Right cardiac atrium (tissue), 5 donors: ENCODE measurements at places on chromosomes 1 and 21. TPM values are rescaled to one million over a fixed set of nuclear protein-coding genes. Genes with fewer than 3 reads are reported as not detected.

DNA sequence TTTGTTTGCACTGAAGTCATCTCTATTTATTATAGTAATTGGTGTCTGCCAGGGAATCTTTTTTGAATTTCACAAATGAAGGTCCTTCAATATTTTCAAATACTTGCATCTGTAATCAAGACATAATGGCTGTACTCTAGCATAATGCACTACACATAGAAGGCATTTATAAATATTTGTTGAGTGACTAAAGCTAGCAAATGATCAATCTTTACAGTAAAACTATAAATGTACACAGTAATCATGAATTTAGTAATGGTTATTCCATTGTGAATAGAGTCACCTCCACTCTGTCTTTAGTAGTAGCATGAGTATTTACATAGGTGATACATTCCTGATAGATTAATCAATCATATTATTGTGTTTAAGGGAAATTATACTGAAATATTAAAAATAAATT lies 119.6 kb downstream of the USH2A start:
- DNase-seq, result no peak

Gene CORT
- not detected for total RNA-seq

GRCh38 chr1:11320153-11320936 lies 47.3 kb downstream of the UBIAD1 start:
- no peak for DNase-seq

GRCh38 chr1:246106342-246106763 lies 400.7 kb downstream of the SMYD3 start:
- no peak for DNase-seq
